ENCODE measurements at places on chromosomes 6 and 20. TPM values are rescaled to one million over a fixed set of nuclear protein-coding genes. Genes with fewer than 3 reads are reported as not detected.

The ARFGEF3 gene
- total RNA-seq = 0.63 TPM

The OR2H2 gene
- not detected for total RNA-seq

The LRRN4 gene
- total RNA-seq = not detected

The PAK1IP1 gene
- total RNA-seq = 19.3 TPM

The GABRR1 gene
- total RNA-seq = not detected

The GLP1R gene
- not detected for total RNA-seq

The SEMG2 gene
- total RNA-seq = not detected

The C6orf47 gene
- 12.8 TPM for total RNA-seq

The ARMC2 gene
- total RNA-seq = 2.0 TPM

The TXLNB gene
- total RNA-seq = not detected

The MATN4 gene
- total RNA-seq = 0.07 TPM

The DXO gene
- 12.5 TPM for total RNA-seq

The CFAP61 gene
- total RNA-seq = 0.44 TPM

The TMEM14C gene
- total RNA-seq = 118 TPM

The MROH8 gene
- 0.70 TPM for total RNA-seq

The KCNG1 gene
- total RNA-seq = 52.5 TPM

The TP53TG5 gene
- not detected for total RNA-seq

The PTCRA gene
- total RNA-seq = not detected

The VTA1 gene
- total RNA-seq = 46.9 TPM

The GPR63 gene
- 0.30 TPM for total RNA-seq

The AK9 gene
- 1.3 TPM for total RNA-seq

The CCN6 gene
- total RNA-seq = not detected

The LINC00237 gene
- total RNA-seq = not detected

The ADTRP gene
- 0.29 TPM for total RNA-seq

The GPX5 gene
- total RNA-seq = not detected

The LY6G6C gene
- not detected for total RNA-seq

The NKX2-2 gene
- not detected for total RNA-seq

The BMP2 gene
- 0.33 TPM for total RNA-seq

The HTR1B gene
- total RNA-seq = 0.32 TPM

The LTA gene
- 0.10 TPM for total RNA-seq

The IPCEF1 gene
- total RNA-seq = 0.10 TPM

The SLC17A9 gene
- total RNA-seq = 0.08 TPM

The PDRG1 gene
- 26.6 TPM for total RNA-seq

Data from A549 treated with dexamethasone at 1 μM for 4 hours (cell line).